ENCODE measurements at places on chromosomes 2 and 18.

GRCh38 chr2:178807227-178808008 lies at the start of gene TTN:
TTN (minus strand) TSS chr2:178807423; CDS start chr2:178804642, 2,781 bp downstream.
- no peak for DNase-seq

DNA sequence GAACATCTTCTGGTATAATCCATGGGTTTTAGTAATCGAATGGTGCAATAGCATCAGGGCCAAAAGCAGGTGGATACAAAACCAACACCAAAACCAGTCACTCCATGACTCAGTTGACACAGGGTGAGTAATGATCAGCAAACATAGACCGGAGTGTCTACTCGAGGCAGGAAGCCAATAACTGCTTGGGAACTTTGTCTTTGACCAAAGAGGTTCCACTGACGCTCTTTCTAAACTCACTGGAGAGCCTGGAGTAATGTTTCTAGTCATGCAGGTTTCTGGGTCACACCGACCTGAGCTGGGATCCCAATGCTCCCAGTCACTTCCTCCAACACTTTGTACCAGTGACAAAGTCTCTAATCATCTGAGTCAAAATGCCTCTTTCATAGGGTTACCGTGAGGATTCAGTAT lies 30.9 kb downstream of the MREG start:
- DNase-seq = no peak

DNA sequence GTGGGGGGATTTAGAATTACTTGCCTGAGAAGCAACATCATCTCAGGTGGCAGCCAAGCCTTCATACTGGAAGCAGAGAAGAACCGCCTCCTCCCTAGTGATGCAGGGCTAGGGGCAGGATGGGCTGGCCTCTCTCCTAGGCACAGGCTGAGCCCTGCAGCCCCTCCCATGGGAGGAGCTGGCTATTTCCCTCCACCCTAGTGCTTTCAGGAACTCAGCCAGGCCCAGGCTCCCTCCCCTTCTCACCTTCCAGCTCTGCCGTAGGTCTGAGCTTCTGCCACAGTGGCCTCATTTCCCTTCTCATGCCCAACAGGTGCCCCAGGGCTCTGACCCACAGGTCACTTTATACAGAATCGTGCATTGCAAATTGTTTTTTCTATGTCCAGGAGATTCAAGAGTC lies 31.0 kb downstream of the CENPA start:
- no peak for DNase-seq

DNA sequence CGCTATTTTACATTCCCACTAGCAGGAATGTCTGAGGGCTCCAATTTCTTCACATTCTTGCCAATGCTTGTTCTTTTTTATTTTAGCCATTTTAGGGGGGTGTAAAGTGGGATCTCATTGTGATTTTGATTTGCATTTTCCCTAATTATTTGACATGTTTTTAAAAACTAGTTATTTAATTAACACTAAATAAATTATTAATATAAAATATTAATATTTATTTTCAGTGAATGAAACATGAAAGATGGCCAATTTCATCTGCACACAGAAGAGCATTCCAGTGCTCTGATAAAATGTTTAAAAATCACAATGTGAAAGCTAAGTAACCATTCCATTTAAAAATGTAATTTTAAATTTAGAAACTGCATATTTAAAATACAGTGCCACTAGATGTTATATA lies 322.2 kb upstream of the ZNF521 start:
- no peak for DNase-seq

GRCh38 chr2:122070241-122070731 lies 314.8 kb downstream of the TSN start:
- DNase-seq = no peak

GRCh38 chr18:3604498-3605408 lies 154.8 kb downstream of the TGIF1 start:
- no peak for DNase-seq

DNA sequence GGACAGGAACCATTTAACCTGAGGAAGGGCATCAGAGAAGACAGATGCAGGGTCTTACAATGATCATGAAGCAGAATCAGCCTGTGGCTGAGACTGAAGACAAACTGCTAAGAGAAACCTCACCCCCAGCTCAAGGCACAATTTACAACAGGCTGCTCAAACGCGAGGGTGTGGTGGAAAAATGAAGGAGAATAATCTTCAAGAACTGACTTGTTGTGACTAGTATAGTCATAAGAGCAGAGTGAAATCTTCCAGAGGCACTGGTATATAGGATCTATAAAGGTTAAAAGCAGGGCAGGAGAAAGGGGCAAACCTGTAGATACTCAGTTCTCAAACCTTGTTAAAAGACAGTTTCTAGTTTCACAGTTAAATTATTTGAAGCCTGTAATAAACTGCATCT lies 1155.8 kb upstream of the TMEFF2 start:
- no peak for DNase-seq

- no peak for DNase-seq
Observed at GRCh38 chr2:14756981-14757657, 124.6 kb downstream of the LRATD1 start.

DNA sequence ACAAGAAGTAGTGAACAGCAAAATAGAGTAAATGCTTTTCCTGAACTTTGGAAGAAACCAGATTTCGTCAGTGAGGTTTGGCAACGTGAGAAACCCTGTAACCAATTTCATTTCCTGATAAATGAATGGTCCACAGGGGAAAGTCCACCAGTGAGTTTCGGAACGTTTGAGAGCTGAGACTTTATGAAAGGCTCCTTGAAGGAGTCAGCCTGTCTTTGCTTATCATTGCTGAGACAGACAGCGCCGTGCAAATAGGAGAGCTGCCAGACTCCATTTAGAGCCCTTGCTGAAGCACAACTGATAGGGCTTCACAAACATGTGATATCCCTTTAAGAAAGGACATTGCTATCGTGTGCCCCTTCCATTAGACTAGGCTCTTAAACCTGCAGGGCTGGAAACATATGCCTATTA lies 121.8 kb upstream of the SMAD7 start:
- no peak for DNase-seq

DNA sequence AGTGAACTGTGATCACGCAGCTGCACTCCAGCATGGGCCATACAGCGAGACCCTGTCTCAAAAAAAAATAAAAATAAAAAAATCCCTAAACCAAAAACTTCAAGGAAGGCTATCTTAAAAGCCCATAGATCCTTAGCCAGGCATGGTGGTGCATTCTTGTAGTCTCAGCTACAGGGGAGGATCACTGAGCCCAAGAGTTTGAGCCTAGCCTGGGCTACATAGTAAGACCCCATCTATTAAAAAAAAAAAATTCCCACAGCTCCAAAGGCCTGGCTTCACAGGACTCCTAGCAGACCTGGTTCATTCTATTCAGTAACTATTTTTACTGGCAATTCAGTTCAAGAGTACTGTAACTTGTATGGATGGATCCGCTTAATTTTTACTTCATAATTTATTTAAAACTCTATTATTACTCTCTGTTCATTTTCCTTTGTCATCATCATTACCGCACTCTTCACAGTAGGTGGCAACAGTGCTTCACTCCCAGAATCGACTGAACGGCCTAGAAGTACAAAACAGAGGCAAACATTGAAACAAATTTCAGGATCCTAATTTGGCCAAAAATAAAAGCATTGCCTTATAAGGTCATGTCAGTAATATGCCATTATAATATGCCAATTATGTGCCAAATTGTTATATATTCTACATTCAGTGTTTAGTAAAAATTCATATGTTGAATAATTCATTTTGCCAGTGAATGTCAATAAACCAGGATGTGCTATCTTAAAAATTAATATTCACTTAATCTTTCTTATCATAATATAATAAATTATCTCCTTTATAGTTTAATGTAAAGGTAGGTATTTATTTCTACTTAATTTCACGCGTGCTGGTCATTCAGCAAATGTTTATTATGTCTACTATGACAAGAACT lies 14.3 kb upstream of the STAM2 start:
- DNase-seq = no peak

DNA sequence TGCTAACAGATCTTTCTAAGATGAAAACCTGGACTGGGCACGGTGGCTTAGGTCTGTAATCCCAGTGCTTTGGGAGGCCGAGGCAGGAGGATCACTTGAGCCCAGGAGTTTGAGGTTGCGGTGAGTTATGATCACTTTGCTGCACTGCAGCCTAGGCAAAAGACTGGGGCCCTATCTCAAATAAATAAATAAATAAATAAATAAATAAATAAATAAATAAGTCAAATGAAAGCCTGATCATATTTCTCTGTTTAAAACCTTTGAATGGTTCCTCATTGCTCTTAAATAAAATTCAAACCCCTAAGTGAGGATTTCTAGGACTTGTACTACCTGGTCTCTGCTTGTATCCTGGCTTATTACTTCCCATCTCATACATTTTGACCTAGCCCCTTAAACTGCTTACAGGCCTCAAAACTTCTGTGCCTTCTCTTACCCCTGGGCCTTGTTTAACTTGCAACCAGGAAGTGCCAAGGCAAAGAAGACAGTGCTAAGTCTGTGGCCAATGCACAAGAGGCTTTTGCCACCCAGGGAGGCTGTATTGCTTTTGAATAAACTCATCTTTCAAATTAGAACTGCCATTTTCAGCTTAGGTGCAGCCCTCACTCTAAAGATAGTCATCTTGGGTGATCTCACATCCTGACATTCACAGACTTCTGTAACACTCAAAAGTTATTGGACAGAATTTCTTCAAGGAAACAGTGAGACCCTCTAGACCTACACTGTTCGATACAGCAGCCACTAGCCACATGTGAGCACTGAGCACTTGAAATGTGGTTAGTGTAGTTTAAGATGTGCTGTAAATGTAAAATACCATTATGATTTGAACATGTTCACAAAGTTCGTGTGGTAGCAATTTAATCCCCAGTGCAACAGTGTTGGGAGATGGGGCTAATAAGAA lies 73.7 kb downstream of the POLE4 start:
- no peak for DNase-seq

DNA sequence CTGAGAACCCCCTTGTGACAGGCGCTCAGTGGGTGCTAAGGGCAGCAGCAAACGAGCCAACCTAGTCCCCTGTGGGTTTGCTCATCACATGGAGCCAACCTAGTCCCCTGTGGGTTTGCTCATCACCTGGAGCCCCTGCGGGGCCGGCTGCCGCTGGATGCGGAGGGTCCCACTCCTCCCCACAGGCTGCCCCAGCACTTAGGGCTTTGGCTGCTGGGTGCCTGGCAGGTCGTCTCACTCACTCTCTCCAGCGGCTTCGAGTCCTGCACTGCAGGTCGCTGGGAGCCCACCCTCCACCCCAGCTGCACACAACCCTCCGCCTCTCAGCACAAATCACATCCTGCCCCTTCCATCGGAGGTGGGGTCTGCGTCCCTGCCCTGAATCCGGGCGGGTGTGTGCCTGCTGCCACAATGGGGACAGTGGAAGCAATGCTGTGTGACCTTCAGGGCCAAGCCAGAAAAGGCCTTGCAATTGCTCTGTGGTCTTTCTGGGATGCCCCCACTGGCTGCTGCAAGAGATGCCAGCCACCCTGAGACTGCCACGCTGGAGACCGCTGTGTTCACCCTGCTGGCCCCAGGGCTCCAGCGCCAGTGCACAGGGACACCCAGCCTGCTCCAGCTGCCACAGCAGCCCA lies 248.1 kb upstream of the SALL3 start:
- DNase-seq = no peak

DNA sequence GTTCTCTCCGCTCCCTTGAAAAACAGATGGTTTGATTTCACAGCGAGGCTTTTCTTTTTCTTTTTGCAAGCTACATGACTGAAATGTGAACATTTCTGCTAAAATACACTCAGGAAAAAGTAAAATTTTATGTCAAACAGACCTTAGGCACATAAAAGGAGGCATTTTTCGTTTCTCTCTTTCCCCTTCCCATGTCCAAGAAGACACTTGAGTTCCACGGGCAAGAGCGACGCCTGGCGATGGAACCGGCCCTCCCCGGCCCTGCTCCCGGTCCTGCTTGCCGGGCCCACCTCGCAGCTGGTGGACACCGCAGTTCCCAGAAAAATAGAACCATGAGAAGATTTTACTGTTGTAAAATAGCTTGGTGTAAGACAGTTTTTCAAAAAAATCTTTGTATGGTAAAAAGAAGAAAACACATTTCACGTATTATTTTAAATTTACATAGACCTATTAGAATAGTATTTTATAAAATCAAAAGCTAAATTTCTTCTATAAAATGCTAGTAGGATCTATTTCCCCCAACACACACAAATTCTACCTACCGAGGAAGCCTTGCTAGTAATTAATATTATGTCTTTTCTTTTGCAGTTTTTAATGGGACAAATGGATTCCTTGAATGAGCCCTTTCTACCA lies 2.3 kb upstream of the ALKAL2 start:
- no peak for DNase-seq

DNA sequence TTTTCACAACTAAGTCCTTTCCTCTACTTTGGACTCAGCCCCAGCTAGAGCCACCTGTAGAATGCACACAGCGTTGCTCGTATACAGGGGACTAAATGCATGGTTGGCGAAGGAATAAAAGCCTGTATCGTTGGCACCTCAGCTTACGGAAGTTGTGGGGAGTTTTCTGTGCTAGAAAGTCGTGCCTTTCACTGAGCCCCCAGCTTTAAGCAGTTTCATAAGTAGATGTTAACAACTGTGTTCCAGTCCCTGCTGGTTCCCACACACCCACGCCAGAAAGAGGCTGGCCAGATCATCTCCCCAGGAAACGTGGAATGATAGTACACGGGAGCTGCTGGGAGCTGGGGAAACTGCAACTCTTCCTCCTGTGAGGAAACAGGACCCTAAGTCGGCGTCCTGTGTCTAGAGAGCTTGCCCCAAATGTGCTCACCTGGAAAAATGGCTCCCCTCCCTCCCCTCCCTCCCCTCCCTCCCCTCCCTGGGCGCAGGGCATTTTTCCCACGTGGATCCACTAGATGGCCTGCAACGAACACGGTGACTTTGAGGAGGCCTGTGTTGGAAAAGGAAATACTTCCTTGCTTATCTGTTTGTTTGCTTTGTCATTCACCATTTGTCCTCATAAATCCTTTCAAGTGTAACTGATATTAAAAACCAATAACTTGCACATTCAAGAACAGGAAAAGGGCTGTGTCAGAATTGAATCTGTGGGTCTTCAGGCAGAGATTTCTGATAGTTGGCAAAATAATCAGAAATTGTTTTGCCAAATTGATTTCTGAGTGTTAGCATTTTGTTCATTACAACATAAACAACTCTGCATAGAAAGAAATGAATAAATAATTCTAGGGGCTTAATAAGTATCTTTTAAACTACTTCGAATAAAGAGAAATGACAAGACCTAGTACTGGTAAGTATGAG lies 43.9 kb upstream of the RFX8 start:
- no peak for DNase-seq

GRCh38 chr2:31694444-31694843 lies 113.7 kb upstream of the SRD5A2 start:
- DNase-seq = no peak
